Brain (organoid and tissue), 16 donors: ENCODE measurements at places on chromosomes 12 and 14.

DNA sequence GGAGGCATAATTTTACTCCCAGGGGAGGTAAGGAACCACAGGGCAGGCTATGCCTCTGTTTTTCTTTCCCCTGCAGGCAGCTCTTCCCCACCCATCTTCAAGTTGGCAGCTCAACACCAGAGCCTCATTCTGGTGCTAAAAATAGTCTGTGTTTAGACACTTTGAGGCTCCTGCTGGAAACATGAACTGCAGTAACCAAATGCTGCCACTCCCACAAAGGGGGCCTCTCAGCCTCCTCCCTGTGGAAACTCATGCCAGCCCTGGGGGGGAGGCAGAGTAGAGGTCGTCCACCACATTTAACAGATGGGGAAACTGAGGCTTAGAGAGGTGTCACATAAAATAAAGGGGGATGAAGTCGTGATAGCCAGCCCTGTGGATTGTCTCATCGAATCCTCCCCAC, 61.4 kb downstream of the WSCD2 start:
- DNase-seq, result no peak

- no peak for DNase-seq
These were observed 11.7 kb downstream of the CLEC9A start for GRCh38 chr12:10042167-10042566.

DNA sequence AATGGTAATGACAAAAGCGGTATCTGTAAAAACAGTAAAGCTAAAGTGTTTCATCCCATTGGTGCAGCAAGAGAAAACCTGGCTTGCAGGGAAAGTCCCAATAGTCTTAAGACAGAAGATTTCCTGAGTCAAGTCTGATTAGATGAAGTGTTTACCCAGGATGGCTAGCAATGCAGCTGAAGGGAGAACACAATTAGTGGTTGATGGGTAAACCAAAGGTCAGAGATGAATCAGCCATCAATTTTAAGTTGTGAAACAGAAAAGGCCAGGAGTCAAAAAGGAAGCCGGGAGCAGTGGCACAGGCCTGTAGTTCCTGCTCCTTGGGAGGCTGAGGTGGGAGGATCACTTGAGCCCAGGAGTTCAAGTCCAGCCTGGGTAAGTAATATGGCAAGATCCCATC, 52.6 kb downstream of the SEC23A start:
- no peak for DNase-seq

DNA sequence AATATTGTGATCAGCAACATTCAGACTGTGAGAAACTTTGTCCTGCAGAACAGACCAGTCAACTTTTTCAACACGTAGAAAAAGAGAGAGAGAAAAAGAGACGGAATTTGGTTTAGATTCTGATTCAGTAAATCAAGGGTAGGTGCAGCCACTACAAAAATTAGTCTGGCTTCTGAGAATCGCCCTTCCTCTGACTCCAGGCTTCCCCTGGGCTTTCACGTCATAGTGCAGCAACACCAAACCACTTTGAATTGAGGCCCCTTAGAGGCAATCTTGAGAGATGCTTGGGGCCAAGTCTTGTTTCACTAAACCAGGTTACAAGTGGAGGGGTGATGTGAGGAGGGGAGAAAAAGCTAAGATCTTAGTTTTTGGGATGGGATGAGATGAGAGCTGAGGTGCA, 37.5 kb upstream of the PTGR2 start:
- no peak for DNase-seq

- peak; percentile 78 for DNase-seq
These were observed 422.1 kb downstream of the AACS start for GRCh38 chr12:125487336-125487735.

DNA sequence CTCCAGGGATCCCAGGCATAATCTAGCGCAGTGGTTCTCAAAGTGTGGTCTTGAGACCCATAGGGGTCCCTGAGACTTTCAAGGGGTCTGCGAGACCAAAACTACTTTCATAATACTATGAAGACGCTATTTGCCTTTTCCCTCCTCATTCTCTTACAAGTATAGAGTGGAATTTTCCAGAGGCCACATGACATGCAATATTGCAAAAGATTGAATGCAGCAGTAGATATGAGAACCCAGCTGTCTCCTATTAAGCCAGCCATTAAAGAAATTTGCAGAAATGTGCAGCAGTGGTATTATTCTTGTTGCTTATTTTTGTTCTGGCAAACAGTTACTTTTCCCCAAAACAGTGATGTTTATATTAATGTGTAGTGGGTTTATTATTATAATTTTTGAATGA, 62.8 kb downstream of the VWF start:
- no peak for DNase-seq

- DNase-seq, result no peak
These were observed 2.1 kb downstream of the KRT7 start for GRCh38 chr12:52235001-52235764.

GRCh38 chr12:48903363-48903981, 21.8 kb downstream of the FKBP11 start:
- no peak for DNase-seq

DNA sequence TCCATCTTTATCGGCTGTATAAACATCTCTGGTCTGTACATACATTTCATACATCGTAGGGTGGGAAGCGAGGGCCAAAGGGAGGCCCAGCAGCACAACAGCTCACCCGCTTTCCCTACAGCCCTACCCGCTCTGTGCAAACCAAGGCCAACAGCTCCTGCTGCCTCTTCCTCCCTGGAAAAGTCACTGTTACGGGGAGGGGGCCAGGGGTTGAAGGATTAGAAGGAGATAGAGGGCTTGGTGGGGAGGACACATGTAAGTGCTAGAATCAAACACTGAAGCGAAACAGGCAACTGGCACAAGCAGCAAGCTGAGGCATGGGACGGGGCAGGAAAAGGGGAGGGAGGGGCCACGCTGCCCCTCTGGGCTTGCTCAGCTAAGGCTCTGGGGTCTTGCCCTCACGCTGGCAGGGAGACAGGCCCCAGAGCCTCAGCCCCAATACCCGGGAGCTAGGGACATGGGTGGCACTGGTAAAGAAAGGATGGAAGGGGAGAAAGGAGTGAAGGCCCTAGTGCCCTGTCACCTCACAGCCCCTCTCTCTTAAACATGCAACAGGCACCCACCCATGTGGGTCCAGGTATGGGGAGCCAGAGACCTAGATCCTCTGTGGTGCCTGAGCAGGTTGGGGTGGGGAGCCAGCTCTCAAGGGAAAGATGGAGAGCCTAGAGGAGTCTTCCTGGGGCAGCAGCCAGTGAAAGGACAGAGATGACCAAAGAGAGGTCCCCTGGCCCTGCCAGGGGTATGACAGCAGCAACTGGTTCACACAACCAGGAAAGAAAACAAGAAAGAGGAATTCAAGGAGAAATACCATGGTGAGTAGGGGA, 14.4 kb downstream of the SPRYD3 start:
- DNase-seq, result no peak

- peak; percentile 54 for DNase-seq
These were observed 41.6 kb downstream of the UBE3B start for GRCh38 chr12:109518820-109519665.

DNA sequence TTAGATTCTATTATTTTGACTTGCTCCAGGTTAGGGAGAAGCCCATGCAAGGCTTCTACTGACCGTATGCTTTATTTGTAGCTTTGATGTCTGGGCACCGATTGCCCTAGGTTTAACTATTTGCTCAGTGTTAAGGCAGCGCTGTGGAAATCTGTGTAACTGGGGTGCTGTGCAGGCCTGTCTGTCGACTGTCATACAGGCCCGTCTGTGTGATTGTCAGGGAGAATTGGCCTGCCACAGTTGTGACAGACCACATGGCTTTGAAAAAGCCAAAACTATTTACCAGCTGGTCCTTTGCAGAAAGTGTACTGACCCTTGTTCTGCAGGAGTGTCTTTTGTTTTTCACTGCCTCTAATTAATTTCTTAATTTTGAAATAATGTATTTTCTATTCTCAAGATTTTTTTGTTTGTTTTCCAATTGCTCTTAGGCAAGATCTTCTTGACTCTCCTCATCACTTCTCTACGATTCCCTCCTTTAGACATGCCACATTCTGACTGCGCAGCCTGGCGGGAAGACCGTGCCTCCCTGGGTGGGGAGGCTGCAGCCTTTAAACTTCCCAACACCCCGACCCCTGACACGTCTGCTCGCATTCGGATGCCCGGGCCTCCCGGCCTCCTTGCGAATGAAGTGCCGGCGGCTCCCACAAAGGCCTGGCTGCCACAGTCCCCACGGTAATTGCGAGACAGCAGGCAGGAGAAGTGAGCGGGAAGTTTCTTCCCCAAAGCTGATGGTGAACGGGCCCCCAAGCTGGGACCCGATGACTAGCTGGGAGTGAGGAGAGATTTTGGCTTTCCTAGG, 99.0 kb upstream of the EVL start:
- DNase-seq, result no peak

- DNase-seq, result peak; percentile 64
These were observed 150.3 kb downstream of the DAD1 start for GRCh38 chr14:22438742-22439141.

DNA sequence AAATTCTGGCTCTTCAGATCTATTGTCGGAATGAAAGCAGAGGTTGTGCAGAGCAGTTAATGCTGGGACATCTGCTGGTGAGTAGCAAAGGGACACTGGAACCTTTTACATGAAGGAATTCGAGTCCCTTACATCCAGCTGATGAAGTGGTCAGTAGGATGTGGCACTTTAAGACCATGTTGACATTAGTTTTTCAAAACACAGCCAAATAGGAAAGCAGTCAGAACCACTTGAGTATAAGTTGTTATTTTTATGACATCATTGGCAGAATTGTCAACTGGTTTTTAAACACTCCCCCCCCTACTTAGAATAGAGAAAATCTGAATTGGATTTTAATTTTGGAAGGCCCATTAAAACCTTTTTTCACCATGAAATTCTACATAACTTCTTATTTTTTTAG, 46.8 kb upstream of the AMN start:
- no peak for DNase-seq

- DNase-seq, result no peak
These were observed 42.1 kb downstream of the TMTC1 start for GRCh38 chr12:29741342-29742241.

- no peak for DNase-seq
These were observed 92.8 kb downstream of the SCN8A start for GRCh38 chr12:51683763-51684357.

GRCh38 chr12:3178671-3179313, 101.6 kb downstream of the TSPAN9 start:
- DNase-seq, result no peak

DNA sequence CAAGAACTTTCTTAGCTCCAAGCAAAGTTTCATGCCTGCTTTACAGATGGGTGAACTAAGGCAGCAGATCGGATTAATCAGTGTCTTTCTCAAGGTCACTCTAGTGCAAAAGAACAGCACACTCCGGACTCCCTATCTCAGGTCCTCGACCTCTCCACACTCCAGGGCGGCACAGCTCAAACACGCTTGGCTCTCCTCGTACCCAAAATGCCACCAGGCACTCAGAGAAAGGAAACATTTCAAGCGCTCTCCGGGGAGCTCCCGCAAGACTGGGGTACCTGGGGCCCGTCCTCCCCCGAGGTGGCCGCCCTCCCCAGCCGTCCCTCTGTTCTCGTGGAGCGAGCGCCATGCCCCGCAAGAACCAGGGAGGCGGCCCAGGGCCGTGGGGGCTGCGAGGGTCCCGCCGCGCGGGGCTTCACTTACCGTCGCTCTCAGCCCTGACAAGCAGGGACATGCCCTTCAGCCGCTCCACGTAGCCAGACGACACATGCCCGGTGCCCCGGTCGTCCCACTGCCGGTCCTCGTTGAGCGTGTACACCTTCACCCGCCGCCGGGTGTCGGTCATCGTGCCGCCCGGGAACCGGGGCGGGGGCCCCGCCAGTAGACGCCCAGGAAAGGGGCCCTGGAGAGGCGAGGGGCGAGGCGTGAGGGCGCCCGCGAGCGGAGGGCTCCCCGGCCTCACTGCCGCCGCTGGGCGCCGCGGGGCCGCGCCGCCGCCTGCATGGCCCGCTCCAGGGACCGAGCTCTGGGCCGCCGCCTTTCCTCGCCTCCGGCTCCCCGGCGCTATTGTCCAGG, 830 bp downstream of the PPP4R3A start:
- peak; percentile 10 for DNase-seq

DNA sequence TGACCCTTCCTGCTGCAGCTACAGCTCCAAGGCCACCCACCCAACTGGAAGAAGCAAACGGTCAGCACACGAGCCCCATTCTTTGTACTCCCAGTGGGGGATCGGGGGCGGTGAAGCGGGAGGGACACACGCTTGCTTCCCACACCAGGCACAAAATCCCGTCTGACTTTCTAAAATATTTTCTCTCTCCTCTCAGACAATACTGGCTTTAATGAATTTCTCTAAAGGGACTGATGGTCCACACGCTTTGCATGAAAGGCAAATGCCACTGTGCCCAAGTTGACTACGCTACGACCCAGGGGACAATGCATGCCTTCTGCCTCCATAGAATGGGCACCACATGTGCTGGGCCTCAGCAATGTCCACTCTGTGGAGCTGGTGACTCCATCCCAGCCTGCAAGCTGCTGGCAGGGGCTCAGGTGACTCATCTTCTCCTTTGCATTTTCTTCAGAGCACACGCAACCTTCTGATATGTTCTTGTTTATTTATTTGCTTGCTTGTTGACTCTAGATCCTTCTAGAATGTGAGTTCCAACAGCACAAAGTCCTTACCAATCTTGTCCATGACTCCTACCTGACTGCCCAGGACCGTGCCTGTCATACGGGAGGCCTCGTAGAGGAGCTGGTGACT, 15.6 kb downstream of the SYNE3 start:
- DNase-seq, result no peak

- DNase-seq, result no peak
These were observed 35.2 kb downstream of the ZFP36L1 start for GRCh38 chr14:68757618-68758081.

DNA sequence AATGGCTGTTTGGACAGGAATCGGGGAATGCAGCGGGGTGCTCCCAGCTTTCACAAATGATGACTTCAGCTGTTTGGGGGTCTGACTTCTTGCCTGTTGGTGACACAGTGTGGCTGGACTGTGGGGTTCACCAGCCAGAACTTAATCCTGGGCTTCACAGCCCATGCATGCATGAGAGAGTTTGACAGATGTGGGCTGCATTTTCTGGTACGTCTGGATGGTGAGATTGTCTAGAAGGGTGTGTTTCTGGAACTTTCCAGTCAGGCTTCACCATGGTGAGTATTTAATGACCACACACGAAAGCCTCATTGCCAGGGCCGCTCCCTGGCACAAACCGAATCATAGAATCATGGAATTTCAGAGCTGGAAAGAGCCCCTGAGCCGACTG, 29.6 kb downstream of the CHST11 start:
- DNase-seq, result no peak

DNA sequence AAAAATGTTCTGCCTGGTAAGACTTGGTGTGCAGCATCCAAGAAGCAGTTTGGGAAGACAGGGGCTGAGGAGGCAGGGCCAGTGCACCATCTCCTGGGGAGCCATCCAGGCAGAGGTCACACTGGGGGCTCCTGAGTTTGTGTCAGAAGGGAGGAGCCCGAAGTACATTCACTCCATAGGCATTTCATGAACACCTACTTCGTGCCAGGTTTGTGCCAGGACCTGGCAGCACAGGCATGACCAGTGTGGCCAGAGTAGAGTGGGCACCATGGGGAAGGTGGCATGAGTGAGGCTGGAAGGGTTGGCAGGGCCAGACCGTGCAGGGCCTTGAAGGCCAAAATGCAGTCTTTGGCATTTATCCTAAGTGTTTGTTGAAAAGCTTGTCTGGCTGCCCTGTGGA, 86.5 kb upstream of the RIN3 start:
- no peak for DNase-seq

- DNase-seq, result peak; percentile 28
These were observed 176.0 kb upstream of the PLEKHA5 start for GRCh38 chr12:18953505-18953904.

- no peak for DNase-seq
These were observed 51.1 kb downstream of the SYNE3 start for GRCh38 chr14:95465358-95465757.

GRCh38 chr14:83300476-83301064, 1766.9 kb upstream of the SEL1L start:
- peak; percentile 85 for DNase-seq
